ENCODE measurements at places on chromosomes 16 and 17.

DNA sequence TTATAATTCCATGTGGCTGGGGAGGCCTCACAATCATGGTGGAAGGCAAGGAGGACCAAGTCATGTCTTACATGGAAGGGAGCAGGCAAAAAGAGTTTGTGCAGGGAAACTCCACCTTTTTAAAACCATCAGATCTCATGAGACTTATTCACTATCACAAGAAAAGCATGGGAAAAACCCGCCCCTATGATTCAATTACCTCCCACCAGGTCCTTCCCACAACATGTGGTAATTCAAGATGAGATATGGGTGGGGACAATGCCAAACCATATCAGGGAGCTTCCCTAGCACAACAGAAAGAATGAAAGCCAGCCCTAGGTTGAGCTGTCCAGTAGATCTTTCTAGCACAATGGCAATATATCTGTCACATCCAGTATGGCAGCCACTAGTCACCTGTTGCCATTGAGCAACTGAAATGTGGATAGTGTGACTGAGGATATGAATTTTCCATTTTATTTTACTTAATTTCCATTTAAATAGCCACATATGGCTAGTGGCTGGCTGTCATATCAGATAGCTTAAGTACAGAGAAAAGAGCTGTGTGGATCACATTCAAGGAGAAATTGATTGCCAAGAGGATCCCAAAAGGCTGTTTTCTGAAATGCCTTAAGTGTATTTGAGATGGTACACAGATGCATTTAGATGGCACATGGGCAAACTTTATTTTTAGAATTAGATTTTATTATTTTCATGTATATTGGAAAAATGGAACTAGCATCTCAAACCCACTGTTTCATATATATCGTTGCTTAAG is 273.0 kb downstream of the GRIN2A start:
- no peak for DNase-seq

DNA sequence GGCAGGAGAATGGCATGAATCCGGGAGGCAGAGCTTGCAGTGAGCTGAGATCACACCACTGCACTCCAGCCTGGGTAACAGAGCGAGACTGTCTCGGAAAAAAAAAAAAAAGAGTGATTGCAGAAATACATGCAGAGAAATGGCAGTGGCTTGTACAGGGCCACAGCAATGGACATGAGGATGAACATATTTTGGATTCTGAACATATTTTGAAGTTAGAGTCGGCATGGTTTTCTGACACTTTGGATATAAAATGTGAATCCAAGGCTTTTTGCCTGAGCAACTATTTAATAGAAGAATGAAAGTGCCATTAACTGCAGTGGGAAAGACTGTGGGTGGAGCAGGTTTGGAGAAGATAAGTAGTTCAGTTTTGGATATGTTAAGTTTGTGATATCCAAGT is 35.8 kb downstream of the CPD start:
- no peak for DNase-seq

GRCh38 chr16:17585449-17586074 is 114.8 kb upstream of the XYLT1 start:
- DNase-seq, result no peak

- no peak for DNase-seq
These were observed 46.5 kb downstream of the GPRC5B start for GRCh38 chr16:19837984-19838707.

GRCh38 chr17:41666708-41667279 is 21.9 kb upstream of the EIF1 start:
- peak; percentile 89 for DNase-seq

DNA sequence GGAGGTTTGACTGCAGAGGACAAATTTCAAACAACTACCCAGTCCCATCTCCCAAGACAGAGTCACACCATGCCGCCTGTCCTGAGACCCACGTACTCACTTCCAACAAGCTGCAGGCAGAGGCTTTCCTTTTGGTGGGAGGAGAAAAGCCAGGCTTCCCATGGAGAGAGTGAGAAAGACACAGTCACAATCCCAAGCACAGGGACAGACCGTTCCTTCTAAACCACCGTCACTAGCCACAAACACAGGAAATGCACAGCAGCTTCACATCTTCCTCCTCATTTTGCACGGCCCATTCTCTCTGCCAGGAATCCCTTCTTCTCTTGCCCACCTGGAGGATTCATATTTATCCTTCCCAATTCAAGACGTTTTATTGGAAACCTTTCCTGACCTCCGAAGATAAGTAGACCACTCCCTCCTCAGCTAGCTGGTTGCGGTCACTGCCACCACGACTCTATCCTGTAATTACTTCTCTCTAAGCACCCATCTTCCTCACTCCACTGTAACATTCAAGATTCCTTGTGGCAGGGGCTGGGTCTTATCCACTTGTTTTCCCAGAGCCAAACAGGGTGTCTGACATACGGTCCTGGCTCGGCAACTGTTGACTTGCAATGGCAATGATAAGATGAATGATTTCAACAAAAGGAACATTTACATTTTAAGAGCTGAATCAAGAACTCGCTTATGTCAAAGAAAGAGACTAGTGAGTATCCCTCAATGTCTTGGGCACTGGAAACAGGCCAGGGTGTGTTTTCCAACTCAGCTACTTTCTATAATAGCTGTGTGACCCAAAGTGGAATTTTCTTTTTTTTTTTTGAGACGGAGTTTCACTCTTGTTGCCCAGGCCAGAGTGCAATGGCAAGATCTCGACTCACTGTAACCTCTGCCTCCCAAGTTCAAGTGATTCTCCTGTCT is 87.6 kb downstream of the XYLT1 start:
- no peak for DNase-seq

DNA sequence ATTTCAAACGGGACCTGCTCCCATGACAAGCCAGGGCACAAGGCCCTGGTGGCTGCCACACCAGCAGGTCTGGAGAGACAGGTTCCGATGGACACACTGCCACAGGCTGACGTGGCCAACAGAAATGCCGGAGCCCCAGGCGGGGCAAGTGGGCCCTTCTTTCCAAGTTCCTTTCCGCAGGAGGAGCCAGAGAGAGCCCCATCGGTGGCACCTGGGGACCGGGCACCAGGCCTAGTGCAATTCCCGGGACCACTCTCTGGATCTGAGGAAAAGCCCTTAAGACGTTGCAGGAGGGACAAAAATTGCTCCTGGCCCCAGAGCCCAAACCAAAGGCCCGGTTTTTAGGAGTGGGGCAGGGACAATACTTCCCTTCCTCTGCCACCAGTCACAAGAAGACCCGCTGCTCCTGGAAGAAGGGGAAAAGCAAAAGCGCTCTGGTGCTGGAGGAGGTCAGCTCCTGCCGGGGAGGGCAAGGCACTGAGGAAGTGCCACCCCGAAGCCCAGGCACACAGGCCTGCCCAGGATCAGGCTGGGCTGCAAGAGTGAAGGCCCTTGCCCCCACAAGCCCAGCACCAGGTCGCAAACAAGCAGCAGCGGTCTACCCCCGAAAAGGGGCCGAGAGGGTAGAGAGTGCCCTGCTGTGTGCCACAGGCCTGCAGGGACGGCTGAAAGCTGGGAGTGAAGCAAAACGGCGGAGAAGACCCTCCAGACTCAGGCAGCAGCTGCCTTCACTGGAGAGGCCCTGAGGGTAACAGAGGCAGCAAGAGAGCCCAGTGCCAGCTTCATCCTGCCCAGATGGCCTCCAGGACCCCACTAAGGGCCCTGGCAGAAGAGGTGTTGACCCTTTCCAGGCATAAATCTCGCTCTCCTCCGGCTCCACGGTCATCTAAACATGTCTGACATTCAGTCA is 29.1 kb downstream of the MAP1LC3B start:
- DNase-seq, result no peak

DNA sequence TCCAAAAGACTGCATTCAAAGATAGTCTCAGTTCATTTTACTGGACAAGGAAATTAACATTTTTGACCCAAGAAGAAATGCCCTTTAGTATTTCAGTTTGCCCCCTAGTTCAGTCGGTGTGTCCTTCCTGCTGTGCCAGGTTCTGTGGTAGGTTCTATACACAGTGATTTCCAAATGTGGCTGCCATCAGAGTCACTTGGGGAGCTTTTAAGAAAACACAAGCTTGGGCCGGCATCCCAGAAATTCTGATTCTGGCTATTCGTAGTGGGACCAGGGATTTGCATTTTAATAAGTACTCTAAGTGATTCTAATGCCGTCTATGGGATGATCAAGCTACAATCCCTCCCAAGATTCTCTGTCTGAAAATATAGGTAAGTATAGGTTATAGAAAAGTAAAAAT is 10.2 kb downstream of the RSPRY1 start:
- no peak for DNase-seq

DNA sequence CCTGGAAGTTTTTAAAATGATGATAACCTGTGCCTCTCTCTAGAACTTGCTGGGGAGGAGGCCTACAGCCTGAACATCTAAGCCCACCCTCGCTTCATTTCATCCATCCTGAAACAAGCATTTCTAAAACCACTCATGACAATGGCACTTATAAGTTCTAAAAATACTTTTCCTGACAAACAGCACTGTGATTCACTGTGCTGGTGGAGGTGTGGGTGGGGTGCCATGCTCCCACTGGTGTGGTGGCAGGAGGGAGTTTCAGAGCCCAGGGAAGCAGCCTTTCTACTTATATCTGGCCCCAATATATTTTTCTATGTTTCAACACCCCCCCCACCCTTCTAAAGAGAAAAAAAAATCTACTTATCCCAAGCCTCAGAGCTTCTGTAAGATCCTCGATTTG is 52.6 kb downstream of the RAB11FIP4 start:
- no peak for DNase-seq

- no peak for DNase-seq
These were observed 398 bp downstream of the LGALS9 start for GRCh38 chr17:27631411-27631760.

- no peak for DNase-seq
These were observed 28.2 kb downstream of the BCO1 start for GRCh38 chr16:81266680-81267095.

DNA sequence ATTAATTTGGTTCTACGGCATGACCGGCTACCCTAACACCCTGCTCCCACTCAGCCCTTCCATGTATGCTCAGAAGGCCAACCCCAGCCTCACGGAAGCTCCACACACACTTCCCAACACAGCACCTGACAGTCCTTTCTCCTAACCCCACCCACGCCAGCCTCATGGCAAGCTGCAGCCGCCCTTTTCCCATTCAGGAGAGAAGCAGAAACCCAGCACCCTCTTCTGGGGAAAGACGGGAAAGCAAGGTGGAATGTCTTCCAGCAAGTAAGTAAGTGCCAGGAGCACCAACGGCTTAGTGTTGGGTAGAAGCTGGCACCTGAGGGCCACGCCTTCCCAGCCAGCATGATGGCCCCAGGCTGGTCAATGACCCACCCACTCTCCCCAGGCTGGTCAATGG is 32.1 kb downstream of the ABR start:
- peak; percentile 77 for DNase-seq

DNA sequence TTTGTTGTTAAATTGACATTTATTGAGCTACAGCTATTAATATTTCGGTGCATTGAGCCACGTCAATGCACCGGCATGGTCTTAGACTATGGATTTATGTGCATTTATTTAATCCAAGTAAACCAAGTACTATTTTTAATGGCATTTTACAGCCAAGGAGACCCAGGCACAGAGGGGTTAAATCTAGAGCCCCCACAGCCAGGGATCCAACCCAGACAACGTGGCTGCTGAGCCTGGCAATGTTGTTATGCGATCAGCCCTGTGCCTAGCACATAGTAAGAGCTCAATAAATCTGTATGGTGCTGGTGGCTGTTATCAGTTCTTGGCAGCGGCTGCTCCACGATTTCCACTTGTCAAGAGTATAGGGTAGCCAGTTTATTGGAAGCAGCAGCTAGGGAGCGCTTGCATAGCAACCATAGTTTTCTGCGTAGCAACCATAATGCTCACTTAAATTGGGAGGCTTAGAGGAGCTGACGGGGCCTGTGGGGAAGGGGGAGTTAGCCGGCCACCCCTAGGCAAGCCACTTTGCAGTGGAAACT is 541 bp upstream of the RBBP6 start:
- DNase-seq, result peak; percentile 69

- DNase-seq, result no peak
These were observed 35.5 kb upstream of the STAC2 start for GRCh38 chr17:39261286-39261685.

DNA sequence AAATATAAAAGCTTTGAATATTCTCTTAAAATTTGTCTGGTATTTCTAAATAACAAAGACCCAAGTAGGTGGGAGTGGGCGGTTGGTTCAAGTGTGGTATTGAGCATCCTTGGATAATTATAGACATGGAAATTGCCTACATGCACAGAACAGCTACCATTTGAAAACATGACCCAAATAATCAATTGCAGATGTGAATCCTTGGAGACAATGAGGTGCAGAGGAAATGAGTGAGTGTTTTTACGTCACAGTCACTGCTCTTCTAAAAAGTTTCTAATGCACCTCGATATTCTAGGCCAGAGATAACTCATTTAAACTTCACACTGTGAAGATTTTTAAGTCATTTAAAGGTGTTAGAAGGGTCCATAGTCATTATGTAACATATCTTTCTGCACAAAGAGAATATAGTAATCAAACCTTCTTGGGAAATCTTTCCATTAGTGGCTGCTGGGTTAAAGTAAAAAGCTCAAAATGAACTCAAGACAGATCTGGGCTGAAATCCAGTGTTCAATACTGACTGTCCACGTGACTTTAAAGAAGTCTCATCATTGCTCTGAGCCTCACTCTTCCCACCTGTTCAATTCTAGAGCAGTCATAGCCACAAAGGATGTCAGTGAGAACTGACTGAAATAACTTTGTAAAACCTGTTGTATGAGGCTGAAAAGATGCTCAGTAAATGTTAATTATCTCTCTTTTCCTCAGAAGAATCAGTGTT is 144.5 kb downstream of the CDH11 start:
- DNase-seq, result no peak

DNA sequence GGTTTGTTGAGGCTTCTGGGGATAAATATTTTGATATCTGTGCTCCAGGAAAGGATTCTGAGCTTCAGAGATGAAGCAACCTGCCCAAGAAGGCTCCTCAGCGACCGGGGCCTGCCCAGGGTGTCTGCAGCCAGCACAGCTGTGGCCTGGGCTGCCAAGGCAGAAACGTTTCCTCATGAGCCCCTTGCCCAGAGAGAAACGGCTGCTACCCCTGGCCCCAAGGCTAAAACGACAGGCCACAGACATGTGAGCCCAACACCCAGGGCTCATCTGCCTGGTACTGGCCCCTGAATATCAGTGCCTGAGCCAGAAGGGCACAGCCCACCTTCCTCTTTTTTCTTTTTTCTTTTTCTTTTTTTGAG is 45.4 kb upstream of the RASD1 start:
- no peak for DNase-seq

DNA sequence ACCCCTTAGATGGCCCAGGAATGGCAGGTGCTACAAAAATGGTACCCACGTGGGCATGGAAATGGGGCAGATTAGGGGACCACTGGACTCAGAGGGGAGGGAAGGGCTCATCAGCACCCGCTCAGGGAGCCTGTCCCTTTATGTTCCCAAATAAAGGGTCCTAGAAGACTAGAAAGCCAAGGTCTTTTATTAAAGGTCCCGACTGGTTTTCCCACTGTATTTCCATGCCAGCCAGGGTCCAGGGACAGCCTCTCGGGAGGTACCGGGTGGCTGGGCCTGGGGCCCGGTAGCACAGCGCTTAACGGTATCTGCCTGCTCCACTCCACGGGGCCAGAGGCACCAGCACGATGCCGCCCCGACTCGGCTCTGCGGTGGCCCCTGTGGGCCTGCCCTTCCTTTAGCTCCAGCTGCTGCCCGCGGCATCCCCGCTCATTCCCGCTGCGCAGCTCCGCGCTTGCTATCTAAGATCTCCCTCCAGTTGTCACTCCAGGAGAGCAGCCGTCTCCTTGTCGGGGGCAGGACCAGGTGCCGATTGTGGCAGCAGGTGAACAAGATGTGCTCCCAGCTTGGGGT is 1.4 kb downstream of the NT5C start:
- DNase-seq, result no peak
